ENCODE measurements at places on chromosomes 3 and 15. TPM values are rescaled to one million over a fixed set of nuclear protein-coding genes. Genes with fewer than 3 reads are reported as not detected.

The KATNBL1 gene
- total RNA-seq = 27.3 TPM

The ZNF80 gene
- not detected for total RNA-seq

The CMTM8 gene
- total RNA-seq = 4.6 TPM

The FURIN gene
- total RNA-seq = 16.5 TPM

The OCA2 gene
- not detected for total RNA-seq

The TMEM266 gene
- total RNA-seq = not detected

The SAMD7 gene
- not detected for total RNA-seq
